H9 (cell line): ENCODE measurements at places on chromosomes 6 and 20.

DNA sequence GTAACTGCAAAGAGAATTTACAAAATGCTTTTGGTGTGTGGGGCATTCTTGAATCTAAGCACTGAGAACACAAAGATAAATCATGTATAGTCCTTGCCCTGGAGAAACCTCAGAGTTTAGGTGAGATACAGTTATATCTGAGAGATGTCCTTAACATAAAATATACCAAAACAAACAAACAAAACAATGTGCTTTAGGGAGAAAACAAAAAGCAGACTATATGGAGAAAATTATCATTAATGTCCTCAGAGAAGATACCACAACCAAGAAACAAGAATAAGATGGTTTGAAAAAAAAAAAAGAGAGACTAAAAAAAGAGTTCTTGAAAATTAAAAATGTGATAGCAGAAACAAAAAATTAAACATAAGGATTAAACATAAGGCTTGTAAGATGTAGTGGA is 8.0 kb downstream of the KIF13A start:
- H3K36me3 ChIP-seq: peaks cover 23% of the 10 kb centered on the region
- H3K4me3 ChIP-seq: no peak overlapping the region
- DNase-seq: no peak
- H3K27ac ChIP-seq: no peak overlapping the region

DNA sequence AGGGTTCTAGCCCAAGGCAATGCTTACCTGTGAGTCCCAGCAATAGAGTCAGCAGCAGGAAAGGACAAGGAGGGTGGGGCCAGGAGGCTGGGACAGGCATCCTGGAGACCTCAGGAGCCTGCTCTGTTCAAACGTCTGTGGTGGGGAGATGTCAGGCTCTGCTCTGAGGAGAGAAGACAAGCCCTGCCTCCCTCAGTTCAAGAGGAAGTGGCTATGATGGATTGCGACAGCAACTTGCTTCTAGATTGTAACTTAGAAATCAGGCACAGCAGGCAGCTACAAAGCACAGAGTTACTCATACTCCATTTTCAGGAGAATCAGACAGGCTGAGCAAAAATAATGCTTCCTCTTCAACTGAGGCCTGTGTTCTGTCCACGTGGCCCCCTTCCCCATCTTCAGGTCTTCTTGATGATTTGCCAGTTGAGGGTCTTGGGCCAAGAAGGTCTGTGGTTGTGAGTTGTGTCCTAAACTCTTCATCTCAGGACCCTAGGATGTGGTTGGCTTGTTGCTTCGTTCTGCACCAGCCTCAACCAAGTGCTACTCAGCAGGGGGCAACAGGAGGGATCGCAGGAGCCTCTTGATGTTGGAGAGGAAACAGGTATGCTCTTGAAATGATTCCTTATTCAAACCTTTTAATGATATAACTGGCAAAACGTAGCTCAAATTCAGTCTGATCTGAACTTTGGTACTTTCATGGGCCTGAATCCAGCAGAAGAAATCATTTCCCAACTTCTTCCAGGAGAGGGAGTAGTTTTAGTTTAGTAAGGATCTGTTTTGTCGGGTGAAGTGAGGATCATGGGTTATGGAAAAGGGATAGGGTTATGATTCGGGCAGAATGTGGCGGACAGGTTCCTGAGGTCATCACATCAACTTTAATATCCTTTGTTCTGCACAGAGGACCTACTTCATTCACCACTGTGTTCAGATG is 31.0 kb downstream of the SIRPB1 start:
- H3K36me3 ChIP-seq: no peaks in the 10 kb centered on the region
- no peaks in the 10 kb centered on the region for H3K4me1 ChIP-seq
- H3K27me3 ChIP-seq: no peaks in the 10 kb centered on the region
- H3K27ac ChIP-seq: no peak overlapping the region
- DNase-seq: no peak
- no peak overlapping the region for H3K4me3 ChIP-seq

DNA sequence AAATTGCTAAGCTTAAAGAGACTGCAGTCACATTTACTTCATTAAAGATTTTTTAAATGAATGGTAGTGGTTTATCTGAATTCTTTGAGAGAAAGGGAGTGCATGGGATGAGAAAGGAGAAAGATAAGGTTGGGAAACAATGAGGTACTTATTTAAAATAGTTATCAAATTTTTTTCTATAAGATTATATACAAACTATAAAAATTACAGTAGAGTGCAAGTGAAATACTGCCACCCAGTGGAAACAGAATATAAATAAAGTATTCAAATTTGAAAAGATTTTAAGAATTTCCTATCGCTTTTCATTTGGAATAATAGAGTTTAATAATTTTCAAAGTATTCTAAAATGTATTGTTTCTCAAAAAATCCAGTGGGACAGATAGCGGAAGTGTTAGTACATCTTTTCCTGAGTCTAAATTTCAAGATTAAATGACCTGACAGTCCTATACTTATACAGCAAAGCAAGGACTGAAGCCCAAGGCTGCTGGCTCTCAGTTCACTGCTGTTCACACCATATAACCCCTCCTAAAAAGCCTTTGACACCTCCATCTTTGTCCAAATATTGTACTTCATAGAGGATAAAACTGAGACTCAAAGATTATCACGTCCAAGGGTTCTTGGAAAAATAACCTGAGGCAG is 31.1 kb downstream of the EPM2A start:
- no peaks in the 10 kb centered on the region for H3K27me3 ChIP-seq
- no peak overlapping the region for H3K4me3 ChIP-seq
- H3K36me3 ChIP-seq: peaks cover 18% of the 10 kb centered on the region
- no peak overlapping the region for H3K27ac ChIP-seq
- peaks cover 2% of the 10 kb centered on the region; the same call in 1 of the 2 replicates for H3K4me1 ChIP-seq
- DNase-seq: no peak

- H3K27me3 ChIP-seq: no peaks in the 10 kb centered on the region
- H3K36me3 ChIP-seq: no peaks in the 10 kb centered on the region
- DNase-seq: no peak
- H3K27ac ChIP-seq: no peak within 1 kb of the TSS
- no peak within 1 kb of the TSS for H3K4me3 ChIP-seq
Measured at GRCh38 chr20:2380601-2381000, at the start of gene TGM6. TGM6 (plus strand) TSS chr20:2380901; CDS start chr20:2380969, 68 bp downstream.

- peaks cover under 1% of the 10 kb centered on the region for H3K36me3 ChIP-seq
- peak overlapping the region; percentile 11; the same call in 1 of the 2 replicates for H3K4me3 ChIP-seq
- H3K27me3 ChIP-seq: no peaks in the 10 kb centered on the region
- H3K27ac ChIP-seq: peak overlapping the region; percentile 93
- peaks cover 20% of the 10 kb centered on the region for H3K4me1 ChIP-seq
Measured at GRCh38 chr6:136502786-136503185, 47.4 kb downstream of the MAP7 start.

DNA sequence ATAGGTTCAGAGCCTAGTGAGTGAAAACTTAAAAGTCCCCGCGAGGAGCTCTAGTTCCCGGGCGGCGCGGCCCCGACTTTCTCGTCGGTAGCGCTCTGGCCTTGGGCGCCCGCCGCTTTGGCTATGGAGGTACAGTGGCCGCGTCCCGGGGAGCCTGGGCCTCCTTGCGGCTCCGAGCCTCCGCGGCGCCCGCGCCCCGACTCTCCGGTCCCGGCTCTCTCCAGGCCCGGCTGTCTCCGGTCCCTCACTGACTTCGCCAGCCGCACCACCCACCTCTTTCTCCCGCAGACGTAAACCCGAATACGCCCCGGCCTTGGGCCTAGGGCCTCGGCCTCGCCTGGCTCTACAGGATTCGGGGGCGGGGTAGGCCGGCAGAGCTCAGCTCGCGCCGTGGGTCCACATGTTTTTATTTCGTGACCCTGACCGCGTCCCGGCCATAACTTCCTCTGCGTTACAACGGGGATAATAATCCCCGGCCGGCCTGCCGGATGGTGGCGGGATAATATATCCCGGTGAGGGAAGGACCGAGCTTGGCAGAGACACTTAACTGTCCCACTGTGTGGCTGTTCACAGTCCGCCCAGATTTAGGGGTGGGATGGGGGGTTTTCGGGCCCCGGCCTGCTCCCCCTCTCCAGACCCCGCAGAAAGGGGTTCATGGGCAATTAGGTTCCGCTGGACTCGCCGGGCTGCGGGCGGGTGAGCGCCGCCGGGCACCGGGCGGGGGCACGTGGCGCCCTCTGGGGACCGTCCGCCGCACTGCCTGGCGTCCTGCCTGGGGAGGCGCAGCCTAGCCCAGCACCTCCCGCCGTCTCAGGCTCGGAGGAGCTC is 10.0 kb upstream of the TBX18 start:
- H3K36me3 ChIP-seq: no peaks in the 10 kb centered on the region
- H3K4me3 ChIP-seq: peak overlapping the region; percentile 84
- H3K27ac ChIP-seq: no peak overlapping the region
- peak; percentile 88 for DNase-seq

GRCh38 chr6:47767102-47767501 is 14.7 kb upstream of the OPN5 start:
- H3K27me3 ChIP-seq: no peaks in the 10 kb centered on the region
- H3K36me3 ChIP-seq: peaks cover 4% of the 10 kb centered on the region; the same call in 1 of the 2 replicates
- H3K4me1 ChIP-seq: no peaks in the 10 kb centered on the region
- H3K4me3 ChIP-seq: no peak overlapping the region
- no peak for DNase-seq
- no peak overlapping the region for H3K27ac ChIP-seq
